NB4 (cell line): ENCODE measurements at places on chromosomes 4 and X.

DNA sequence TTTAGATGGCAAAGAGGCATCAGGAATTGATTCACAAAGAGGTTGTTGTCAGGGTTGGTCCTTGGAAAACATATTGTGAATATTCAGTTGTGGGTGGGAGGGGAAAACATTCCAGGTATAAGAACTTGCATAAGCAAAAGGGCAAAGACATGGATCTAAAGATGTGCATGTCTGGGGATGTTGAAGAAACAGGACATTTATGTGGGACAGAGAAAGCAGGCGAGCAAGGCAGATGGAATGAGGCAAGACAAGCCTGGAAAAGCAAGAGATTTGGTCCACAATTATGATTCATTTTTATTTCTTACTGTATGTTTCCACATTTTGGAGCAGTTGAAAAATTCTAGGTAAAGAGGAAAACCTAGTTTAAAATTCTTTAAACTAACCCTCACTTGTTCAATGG, 134.9 kb upstream of the CXXC4 start:
- no peak for DNase-seq

DNA sequence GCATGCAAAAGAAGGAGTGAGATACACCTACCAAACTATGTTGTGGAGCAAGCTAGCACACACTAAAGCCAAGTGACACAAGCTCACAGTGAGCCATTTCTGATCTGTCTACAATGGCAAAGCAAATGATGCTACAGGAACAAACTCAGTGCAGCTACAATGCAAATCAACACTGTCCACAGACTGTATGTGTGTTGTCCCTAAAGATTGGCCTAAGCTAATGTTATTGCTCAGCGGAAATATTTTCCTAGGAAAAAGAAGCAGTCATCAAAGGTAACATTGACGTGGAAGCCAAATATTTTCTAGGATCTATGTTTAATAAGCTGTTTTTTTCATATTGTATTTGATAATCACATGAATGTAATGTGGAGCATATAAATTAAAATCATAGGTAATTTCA, 34.7 kb upstream of the HPGDS start:
- no peak for DNase-seq

GRCh38 chrX:105502336-105502735, 281.8 kb upstream of the TEX13A start:
- no peak for DNase-seq

GRCh38 chr4:118410138-118410537, 57.3 kb upstream of the PRSS12 start:
- DNase-seq = no peak

- no peak for DNase-seq
Observed at GRCh38 chr4:87073199-87074120, 138.6 kb downstream of the AFF1 start.
